ENCODE measurements at places on chromosomes 3 and 15.
A peak's percentile ranks its signal among the peaks of the same experiment; 100 is the strongest.

GRCh38 chr3:170500995-170501394 lies 82.3 kb downstream of the CLDN11 start:
- DNase-seq, result no peak

DNA sequence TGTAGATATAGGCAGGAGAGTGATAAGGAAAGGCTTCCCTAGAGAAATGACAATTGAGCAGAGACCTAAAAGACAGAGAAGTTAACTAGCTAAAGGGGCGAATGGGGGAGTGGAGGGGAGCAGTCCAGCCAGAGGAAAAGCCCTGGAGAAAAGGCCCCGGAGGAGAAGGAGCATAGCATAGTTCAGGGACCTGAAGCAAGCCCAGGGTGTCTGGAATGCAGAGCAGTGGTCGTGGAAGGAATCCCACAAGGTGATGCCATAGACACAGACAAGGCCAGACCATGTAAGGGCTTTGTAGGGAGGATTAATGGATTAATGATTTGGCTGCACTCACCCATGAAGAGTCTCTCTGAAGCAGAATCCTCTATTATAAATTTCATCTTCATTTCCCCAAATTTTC lies 45.8 kb upstream of the LRRN1 start:
- no peak for DNase-seq

GRCh38 chr3:181998828-181999227 lies 287.1 kb downstream of the SOX2 start:
- DNase-seq, result no peak

DNA sequence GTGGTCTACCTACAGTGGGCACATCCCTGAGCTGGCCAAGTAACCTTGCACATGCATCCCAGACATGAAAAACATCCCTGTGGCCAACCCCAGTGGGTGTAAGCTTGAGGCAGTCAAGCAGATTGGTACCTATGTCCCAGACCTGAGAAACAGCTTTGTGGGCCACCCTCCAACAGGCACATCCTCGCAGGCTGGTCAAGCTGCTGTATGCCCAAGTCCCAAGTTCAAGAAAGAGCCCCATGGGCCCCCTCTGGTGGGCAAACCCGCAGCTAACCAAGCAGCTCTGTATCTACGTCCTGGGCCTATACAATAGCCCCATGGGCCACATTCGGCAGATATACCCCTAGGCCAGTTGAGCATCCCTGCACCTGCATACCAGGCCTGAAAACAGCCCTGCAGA lies 186.3 kb upstream of the GPR149 start:
- no peak for DNase-seq

DNA sequence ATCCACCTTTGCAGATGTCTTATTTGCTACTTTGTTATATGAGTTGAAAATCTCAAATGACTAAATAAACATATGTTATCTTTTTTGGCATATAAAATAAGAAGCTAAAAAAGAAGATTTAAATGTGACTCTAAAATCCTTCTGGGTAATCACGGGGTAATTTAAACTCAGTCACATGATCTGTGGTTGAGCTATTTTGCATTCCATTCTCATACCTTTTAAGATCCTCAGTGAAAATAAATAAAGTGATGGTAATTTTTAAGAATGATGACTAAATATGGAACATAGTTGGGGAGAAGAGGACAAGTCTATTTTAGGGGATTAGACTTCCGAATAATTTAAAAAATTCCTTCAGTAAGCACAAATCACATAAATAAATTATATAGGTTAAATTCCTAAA lies 1076.8 kb downstream of the TUSC7 start:
- peak; percentile 62 for DNase-seq

- DNase-seq, result no peak
Observed at GRCh38 chr3:192284443-192285072, 442.8 kb downstream of the FGF12 start.

GRCh38 chr3:44272191-44272590 lies 30.5 kb downstream of the TOPAZ1 start:
- DNase-seq, result no peak

- DNase-seq, result no peak
Observed at GRCh38 chr15:31852933-31853799, 177.1 kb upstream of the CHRNA7 start.

DNA sequence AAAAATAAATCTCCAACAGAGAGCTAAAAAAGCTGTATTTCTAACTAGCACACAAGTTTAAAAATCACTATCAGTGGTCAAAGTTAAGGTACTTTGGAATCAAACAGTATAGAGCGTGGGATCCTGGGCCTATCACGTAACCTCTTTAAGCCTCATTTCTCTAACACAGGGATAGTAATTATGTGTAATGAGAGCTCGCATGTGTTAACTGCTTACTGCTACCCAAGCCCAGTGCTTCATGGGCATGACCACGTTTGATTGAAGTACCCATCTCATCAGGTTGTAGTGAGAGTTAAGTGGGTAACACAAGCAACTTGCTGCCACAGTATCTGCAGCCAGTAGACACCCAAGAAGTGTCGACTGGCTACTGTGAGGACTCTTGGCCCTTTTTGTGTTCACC lies 28.2 kb upstream of the NOX5 start:
- DNase-seq, result no peak

DNA sequence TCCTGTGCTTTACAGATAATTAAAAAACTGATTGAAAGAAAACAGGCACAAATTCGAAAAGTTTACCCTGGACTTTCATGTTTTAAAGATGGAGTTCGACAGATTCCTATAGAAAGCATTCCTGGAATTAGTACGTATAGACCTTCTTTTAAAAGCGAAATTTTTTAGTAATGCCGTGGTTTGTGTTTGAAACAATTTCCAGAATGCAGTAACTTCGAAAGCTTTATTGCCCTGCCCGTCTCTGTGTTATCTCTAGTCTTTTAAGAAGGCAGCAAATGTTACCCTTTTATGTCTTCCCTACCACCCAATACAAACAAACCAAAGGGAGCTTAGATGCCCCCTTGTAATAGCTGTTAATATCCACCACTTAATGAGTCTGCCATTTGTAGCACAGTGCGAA lies 39.7 kb downstream of the SGO1 start:
- no peak for DNase-seq

- peak; percentile 48 for DNase-seq
Observed at GRCh38 chr15:28967066-28967465, 81.3 kb downstream of the APBA2 start.

DNA sequence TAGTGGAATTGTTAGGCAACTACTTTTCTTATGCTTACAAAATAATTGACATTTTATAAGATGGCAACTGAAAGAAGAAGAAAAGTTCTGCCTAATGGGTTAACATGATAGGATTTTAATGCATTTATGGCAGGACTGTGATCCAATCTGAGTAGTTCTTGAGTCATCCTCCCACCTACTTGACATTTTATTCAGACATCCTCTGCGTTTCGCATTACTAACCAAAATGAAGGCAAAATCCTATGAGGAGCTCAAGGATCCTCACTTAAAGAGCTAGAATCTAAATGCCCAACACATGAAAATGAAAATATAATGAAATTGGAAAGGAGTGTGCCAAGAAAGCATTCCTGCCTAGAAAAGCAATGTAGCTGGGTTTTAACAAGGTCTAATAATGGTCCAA lies 581.1 kb upstream of the SEMA6D start:
- no peak for DNase-seq

GRCh38 chr15:60843482-60843881 lies 364.5 kb upstream of the ICE2 start:
- DNase-seq, result no peak

Measured in EH (cell line).